ENCODE measurements at places on chromosomes 2 and 18. TPM values are rescaled to one million over a fixed set of nuclear protein-coding genes. Genes with fewer than 3 reads are reported as not detected.

The ACMSD gene
- total RNA-seq: not detected

The SERPINB11 gene
- not detected for total RNA-seq

The CRYGD gene
- not detected for total RNA-seq

The RGPD3 gene
- total RNA-seq: 0.20 TPM

The ADD2 gene
- total RNA-seq: 2.6 TPM

The LIPG gene
- total RNA-seq: 57.5 TPM

The ELP2 gene
- 244 TPM for total RNA-seq

The ATOH8 gene
- total RNA-seq: 23.8 TPM

The NLRC4 gene
- not detected for total RNA-seq

The SUMO1 gene
- 112 TPM for total RNA-seq

The POTEE gene
- total RNA-seq: 0.07 TPM

The CROCC2 gene
- not detected for total RNA-seq

The DNAJB2 gene
- 31.0 TPM for total RNA-seq

Data from pulmonary artery endothelial cell (primary cell).